ENCODE measurements at places on chromosomes 12 and 14.

- DNase-seq: no peak
These were observed 302.5 kb downstream of the EMP1 start for GRCh38 chr12:13499008-13499407.

- DNase-seq: no peak
These were observed 89.6 kb downstream of the ERC1 start for GRCh38 chr12:1080520-1081223.

GRCh38 chr12:5944688-5945070, 380 bp downstream of the ANO2 start:
- DNase-seq: no peak

DNA sequence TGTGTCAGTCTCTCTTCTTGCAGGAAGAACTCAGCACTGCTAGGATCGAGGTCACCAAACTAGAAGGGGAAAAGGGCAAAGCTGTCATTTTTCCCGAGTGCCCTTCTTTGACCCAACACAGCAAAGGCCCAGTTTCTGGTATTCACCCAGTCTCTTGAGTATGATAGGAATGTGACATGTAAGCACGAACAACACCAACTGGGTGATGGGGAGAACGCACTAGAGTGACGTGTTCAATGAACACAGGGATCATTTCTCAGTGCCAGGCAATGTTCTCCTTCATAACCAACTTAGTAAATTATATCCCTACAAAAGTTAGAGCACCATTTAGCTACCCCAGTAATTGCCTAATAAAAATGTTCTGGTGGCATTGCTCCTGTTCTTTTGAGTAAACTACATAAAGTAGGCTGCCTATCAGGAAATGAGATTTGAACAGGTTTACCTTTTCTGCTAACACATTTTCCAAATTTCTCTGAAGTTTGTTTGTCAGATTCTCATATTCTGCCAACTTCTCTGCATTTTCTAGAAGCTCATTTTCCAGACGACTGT, 64.5 kb downstream of the NIN start:
- DNase-seq: no peak

DNA sequence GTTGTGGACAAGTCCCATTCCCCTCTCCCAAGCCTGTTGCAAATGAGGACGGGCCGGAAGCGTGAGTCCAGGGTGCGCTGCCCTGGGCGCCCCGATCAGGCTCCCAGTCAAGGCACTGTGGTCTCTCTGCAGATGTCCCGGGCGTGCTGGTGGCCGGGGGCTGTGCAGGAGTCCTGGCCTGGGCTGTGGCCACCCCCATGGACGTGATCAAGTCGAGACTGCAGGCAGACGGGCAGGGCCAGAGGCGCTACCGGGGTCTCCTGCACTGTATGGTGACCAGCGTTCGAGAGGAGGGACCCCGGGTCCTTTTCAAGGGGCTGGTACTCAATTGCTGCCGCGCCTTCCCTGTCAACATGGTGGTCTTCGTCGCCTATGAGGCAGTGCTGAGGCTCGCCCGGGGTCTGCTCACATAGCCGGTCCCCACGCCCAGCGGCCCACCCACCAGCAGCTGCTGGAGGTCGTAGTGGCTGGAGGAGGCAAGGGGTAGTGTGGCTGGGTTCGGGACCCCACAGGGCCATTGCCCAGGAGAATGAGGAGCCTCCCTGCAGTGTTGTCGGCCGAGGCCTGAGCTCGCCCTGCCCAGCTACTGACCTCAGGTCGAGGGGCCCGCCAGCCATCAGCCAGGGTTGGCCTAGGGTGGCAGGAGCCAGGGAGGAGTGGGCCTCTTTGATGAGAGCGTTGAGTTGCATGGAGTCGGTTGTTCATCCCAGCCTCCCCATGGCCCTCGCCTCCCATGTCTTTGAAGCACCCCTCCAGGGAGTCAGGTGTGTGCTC, 6.3 kb downstream of the SLC25A47 start:
- no peak for DNase-seq

- DNase-seq: no peak
These were observed 26.6 kb upstream of the ETV6 start for GRCh38 chr12:11622876-11623281.

DNA sequence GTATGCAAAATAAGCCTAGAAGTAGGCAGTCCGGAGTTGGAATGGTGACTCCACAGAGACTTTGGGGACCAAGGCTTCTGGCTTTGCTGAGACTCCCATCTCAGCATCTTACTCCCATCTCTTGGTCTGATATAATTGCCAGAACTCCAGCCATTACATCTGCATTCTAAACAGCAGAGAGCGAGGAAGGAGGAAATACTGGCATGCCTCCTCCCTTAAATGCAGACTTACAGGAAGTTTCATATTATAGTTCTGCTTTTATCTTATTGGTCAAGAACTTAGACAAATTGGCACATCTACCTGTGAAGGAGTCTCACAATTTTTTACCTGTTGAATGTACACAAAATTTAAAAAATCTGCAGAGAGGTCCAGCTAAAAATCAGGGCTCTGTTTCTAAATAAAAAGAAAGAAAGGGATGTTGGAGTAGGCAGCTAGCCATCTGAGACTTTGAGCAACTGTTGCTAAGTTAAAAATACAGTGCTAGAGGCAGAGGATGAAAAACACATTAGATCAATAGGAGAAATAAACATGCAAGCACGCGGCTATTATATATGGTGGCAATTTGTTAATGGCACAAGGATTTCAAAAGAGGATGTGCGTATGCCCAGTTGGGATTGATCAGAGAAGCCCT, 209.9 kb upstream of the HMGA2 start:
- DNase-seq: no peak

DNA sequence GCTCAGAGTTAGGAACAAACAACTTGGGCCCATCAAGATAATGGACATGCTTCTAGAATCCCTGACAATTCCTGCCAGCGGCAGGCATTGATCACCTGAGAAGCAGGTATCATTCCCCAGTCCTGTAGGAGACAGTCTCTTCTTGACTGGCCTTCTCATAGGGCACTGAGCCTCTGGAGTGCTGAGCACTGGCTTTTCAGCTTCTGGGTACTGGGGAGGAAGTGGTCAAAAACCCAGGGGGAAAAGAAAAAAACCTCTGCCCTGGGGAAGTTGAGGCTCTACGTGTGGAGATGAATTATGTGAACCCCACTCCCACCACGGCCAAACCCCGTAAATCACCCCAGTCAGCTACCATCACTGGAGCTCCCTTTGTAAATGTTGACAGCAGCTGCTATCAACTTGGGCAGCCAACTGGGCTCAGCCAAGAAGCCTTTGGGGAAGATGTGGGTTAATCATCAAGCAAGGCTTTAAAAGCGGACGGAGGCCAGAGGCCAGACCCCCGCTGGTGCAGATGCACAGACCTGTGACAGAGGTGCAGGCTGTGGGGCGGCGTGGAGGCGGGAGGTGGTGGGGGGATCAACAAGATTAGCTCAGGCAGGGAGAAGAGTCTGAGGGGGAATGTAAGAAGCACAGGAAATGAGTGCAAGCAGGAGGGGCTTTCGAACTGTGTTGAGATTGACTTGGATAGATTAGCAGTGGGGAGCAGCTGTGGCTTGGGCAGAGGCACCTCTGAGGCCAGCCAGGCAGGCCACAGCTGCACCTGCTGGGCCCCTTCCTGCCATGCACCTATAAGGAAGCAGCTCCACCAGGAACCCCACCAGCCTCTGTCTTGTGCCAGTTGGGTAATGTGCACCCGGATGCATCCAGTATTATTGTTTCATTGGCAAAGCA, 105.4 kb upstream of the HIF1A start:
- DNase-seq: no peak

DNA sequence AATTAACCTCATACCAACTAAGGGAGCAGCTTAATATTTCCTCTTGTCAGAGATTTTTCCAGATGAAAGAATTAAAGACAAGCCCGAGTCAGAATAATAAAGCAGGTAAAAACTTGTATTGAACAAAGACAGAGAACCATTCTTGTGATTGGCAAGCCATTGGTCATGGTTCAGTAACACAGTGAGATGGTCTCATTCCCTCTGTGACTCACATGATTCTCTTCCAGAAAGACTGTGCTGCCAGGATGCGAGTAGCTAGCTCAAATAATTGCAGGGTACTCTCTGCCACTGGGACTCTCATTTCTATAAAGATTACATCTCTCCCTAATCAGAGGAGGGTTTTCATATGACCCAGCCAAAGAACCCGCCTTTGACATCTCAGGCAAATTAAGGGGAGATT, 179.4 kb downstream of the PHLDA1 start:
- DNase-seq: no peak

DNA sequence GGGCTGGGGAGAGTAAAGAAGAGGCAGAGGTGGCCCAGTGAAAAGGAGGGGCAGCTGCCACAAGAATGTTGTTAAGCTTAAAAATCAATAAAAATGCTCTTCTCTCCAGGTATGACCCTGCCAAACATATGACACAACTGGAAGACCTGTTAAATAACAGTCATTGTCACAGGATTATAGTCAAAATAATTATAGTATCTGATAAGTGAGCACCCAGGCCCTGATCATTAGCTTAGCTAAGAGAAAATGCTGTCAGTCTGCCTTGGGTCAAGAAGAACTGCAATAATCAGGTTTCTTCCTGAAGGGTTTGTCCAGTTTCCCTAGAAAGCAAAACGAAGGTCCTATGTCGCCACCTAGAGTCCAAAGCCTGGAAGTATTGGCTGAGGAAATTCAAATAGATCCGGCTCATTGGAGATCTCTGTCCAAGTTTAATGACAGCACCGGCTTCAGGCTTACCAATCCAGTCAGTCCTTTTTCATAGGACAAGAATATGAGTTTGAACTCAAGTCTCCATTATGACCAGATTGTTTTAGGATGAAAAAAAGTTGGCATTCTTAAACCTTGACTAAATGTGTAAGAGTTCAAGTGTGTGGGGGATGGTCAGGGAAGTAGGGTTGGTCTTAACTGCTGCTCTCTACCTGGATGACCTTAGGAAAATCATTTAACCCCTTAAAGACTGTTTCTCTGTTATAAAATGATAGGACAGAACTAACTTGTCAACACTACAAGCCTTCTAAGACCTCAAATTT, 22.5 kb upstream of the NKX2-8 start:
- DNase-seq: no peak

DNA sequence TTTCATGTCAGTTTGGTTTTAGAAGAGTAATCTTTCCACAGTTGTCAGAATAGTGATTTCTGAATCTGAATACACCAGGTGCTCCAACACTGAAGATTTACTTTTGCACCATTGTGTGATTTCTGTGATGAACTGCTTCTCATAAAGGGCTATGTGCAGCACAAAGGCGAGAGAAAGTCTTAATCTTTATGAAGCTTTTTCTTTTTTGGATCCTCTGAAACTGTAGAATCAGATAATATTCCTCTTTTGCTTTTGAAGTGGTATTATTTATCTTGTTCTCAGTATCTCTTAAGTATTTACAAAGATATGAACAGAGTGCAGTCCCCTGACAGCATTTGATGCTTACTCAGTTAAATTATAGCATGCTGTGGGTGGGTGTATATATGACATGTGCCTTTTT, 207.8 kb downstream of the NAV3 start:
- DNase-seq: no peak

DNA sequence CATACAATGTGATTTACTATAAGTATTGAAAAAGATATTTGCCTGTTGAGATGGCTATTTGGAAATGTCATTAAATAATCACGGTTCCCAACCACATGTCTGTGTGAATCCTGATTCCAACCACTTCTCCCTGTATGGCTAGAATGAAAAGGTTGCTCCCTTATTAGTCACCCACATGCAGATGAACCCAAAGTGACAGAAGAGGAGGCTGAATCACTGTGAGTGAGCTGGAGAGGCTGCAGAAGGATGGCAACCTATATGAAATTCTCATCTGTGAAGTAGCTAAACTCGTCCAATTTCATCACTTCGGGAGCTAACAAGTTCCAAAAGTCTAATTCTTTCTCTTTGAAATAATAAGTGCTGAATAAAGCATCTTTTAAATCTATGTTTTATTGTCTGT, 300.5 kb downstream of the PRKD1 start:
- DNase-seq: no peak

GRCh38 chr12:85527192-85527591, 247.2 kb downstream of the ALX1 start:
- no peak for DNase-seq

DNA sequence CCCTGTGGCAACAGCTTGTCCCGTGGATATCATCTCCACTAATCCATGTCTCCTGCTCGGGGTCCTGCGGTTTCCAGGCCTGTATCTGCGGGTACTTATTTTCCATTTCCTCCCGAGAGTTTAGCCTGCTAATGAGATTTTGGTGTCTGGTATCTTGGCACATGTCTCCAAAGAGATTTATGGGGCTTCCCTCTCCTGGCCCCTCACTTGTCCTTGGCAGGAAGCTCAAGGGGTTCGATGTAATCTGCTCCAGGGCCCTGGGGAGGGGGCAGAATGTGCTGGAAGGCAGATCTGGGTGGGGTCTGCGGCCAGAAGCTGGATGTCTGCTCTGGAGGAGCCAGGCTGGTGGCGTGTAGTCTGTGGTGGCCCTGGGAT, 85.7 kb downstream of the KIF26A start:
- no peak for DNase-seq

GRCh38 chr12:95788637-95789036, 1.9 kb downstream of the NTN4 start:
- no peak for DNase-seq

DNA sequence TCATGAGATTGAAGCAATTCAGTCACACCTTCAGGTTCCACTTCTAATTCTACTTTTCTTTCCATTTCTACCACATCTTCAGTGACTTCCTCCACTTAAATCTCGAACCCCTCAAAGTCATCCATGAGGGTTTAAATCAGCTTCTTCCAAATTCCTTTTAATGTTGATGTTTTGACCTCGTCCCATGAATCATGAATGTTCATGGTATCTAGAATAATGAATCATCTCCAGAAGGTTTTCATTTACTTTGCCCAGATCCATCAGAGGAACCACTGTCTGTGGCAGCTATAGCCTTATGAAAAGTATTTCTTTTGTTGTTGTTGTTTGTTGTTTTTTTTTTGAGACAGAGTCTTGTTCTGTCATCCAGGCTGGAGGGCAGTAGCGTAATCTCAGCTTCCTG, 7.6 kb downstream of the RXYLT1 start:
- DNase-seq: no peak

DNA sequence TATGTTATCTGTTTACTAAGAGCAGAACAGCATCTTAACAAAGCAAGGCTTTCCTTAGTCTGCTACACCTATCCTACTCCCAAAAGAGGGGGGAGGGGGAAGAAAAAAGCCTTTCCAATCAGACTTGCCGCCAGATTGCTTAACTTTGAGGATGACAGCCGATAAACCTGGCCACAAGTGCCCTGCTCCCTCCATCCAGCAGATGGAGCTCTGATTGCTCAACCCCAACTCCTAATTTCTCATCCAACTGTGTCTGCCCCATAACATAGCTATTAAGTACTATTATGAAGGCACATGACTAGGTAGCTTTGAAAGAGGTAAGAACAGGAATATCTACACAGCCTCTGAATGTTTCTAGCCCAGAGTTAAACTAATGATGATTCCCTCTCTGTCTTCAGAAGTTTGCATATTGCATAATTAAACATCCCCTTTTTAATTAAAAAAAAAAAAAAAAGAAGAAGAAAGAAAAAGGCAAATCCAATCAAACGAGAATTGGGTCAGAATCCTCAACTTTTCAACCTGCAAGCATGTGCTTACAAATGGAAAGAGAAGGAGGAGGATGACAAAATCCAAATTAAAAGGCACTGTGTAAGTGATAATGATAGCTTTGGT, 247.4 kb downstream of the GALC start:
- no peak for DNase-seq

DNA sequence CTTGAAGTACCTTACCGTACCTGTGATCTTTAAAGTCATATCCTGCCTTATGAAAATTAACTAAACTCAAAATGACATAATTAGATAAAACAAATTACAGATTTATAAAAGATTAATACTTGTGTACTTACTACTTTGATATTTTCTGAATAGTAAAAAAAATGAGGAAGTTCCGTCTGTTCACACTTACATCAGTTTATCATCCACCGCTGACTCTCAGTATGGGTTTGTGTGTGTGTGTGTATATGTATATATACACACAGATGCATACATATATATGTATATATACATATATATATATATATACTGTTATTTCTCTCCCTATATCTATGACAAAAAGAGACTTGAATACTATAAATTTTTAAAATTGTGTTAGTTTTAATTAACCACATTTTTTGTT, 65.0 kb upstream of the MON2 start:
- no peak for DNase-seq

Measured in stimulated activated CD4-positive, alpha-beta T cell treated with anti-CD3 and anti-CD28 coated beads, TNF-alpha, amount 100 ng/mL, for 1 hour (primary cell).